ENCODE measurements at places on chromosomes 12 and 14. TPM values are rescaled to one million over a fixed set of nuclear protein-coding genes. Genes with fewer than 3 reads are reported as not detected.

TGFB3 gene
- polyA plus RNA-seq = 18.3 TPM

IAPP gene
- polyA plus RNA-seq = not detected

COX6A1 gene
- 260 TPM for polyA plus RNA-seq

NRIP2 gene
- 29.7 TPM for polyA plus RNA-seq

OR6C68 gene
- polyA plus RNA-seq = not detected

CCDC88C gene
- polyA plus RNA-seq = 42.5 TPM
